NCI-H1694 treated with DMSO at 0.1 percent for 48 hours (cell line): ENCODE measurements at places on chromosomes 3 and 15.

- DNase-seq = no peak
Measured at GRCh38 chr15:83132861-83133523, 25.5 kb downstream of the TM6SF1 start.

DNA sequence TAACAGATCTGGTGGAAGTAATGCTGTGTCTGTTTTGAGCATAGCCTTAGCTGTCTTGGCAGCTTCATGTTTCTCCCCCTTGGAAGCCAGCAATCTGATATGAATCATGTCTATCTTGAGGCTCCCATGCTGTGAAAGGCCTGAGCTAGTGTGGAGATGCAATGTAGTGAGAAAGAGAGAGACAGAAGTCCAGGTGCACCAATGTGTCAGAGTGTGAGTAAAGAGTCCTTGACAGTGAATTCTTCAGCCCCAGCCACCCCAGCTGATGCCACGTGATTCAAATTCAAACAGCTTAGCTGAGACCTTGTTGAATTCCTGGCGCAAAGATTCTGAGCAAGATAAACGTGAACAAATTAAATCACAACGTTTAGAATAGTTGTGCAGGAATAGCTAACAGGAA, 704.2 kb downstream of the EDEM1 start:
- DNase-seq = no peak

DNA sequence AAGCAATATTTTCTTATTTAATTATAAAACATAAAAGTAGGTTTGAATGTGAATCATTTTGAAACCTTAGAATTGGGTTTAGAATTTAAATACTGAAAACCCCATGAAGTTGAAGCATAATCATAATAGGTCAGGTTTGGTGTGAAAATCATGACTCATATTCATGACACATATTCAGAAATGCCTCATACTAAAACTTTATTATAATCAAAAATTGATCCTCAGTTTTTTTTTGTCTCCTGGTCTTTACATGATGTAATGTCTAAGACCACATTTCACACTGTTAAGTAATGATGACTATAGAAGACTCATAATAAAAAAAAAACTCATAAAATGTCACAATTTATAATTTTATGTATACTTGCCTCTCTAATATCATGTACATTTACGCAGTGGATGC, 190.4 kb downstream of the FOXP1 start:
- DNase-seq = no peak

DNA sequence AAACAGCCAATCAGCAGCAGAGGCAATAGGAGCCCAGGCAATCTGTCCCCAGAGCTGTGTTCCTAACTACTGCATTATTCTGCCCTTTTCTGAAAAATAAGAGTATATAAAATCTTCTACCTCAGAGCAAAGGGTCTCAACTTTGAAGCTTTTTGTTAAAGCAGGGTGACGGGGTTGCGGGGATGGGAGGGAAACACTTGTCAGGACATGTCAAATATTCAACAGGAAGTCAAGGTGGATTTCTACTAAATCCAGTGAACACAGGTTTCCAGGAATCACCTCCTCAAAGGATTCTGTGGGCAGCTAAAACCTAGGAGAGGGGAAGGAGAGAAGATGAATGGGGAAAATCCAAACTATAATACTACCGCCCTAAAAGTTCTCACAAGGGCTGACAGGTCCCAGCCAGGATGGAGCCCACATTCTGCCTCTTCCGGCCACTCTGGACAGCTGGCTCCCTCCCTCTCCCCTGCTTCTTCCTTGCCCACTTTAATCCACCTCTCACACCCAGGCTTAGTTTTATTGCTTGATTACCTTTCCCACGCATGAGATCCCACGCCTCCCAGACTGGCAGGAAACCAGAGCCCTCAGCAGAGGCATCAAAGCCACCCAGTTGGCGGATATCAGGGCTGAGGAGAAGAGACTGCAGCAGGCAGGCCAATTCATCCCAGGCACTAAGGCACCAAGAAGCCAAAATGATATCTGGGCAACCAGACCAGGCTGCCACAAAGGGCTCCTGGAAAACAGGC, 77.2 kb downstream of the OSBPL10 start:
- no peak for DNase-seq

GRCh38 chr3:44995142-44995770, 19.2 kb downstream of the EXOSC7 start:
- peak; percentile 13 for DNase-seq

GRCh38 chr3:151979906-151980305, 106.5 kb downstream of the SUCNR1 start:
- DNase-seq = no peak

DNA sequence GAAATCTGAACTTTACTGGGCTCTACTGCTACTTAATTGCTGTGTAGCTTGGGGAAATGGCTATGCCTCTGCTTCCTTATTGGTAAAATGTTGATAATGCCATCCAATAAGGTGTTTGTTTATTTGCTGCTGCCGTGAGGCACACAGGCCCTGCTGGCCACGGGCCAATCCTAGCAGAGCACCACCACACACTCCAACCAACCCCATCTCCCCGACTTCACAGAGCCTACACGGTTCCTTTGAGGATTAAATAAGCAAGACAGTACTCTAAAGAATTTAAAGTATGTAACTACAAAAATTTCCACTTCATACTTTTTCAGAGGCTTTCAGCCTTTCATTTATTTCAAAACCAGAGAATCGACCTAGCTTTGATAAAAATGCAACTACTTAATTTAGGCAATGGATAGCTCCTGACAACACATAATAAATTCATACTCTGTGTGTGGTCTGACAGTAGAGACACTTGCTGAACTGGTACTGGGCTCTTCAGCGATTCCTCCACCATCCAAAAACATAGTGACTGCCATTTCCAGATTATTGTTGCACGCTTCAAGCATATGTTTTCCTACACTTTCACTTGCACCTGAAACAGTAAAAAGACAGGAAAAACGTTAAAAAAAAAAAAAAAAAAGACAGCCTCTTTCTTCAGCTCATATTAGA, 25.3 kb downstream of the UBXN7 start:
- no peak for DNase-seq

DNA sequence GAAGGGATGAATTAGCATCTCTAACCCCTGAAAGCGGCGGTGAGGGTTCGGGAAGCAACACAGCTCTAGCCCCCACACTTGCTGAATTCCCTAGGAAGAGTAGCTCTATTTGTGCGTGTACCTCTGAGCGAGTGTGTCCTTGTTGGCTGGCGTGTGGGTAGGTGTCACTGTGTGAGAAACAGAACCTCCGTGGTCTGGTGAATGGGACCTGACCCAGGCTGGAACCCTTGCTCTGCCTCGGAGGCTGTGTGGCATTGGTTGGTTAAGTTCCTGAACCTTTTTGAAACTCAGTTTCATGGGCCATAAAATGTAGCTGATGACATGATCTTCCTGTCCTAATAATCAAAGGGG, 414 bp upstream of the TMEM115 start:
- DNase-seq = no peak

GRCh38 chr15:35540885-35541284, 5.1 kb downstream of the DPH6 start:
- no peak for DNase-seq

DNA sequence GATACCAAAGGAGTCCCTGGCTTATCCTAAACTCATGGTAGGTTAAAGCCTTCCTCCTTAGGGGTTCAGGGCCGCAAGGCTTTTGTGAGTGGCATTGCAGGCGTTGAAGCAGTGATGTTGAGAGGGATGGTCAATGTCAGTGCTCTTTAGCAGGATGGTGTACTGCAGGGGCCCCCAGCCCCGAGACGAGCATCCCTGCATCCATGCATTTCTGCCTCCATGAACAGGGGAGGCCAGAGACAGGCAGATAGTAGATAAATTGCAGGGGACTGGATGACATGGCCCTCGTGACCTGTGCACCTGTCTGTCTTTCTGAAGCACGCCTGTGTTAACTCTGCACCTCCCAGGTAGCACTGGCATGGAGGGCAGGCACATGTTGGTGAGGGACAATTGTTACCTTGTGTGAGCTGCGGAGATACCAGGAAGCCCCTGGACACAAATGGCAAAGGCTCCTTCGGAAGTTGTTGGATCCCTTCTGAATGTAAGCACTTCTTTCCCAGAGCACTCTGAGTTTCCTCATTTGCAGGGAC, 133.5 kb downstream of the SNRPN start:
- no peak for DNase-seq

DNA sequence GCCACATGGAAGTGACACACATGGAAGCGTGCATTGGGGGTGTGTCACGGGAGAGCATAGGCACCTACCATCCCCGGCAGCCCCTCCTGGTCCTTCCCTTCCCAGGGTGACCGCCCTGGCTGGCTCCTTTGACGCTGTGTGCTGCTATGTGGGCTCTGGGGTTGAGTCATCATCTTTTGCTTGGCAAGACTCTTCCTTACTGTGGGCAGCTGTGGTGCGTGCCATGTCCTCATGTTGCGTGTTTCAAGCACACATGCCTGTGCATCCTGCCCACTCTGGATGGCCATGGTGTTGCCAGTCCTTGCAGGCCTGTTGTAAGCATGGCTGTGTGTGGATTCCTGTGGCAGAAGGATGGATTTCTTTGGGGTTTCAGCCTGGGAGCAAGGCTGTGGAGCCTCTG, 14.0 kb downstream of the PLXNA1 start:
- DNase-seq = no peak

GRCh38 chr3:96700322-96701315, 113.8 kb upstream of the EPHA6 start:
- DNase-seq = no peak

- DNase-seq = no peak
Measured at GRCh38 chr15:39273717-39274411, 307.0 kb upstream of the THBS1 start.

GRCh38 chr15:67670647-67671305, 128.3 kb downstream of the MAP2K5 start:
- no peak for DNase-seq

- no peak for DNase-seq
Measured at GRCh38 chr3:104746056-104746455, 620.7 kb upstream of the ALCAM start.

DNA sequence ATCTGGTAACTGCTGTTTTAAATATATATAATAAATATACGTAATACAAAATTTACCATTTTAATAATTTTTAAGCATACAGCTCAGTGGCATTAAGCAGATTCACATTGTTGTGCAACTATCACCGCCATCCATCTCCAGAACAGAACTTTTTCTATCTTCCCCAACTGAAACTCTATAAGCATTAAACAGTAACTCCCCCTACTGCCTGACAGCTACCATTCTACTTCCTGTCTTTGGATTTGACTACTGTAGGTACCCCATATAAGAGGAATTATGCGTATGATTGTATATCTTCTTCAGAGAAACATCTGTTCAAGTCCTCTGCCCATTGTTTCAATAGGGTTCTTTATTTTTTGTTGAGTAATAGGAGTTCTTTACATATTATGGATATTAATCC, 36.8 kb downstream of the EID1 start:
- no peak for DNase-seq

GRCh38 chr15:26939398-26939797, 31.6 kb upstream of the GABRG3 start:
- no peak for DNase-seq

DNA sequence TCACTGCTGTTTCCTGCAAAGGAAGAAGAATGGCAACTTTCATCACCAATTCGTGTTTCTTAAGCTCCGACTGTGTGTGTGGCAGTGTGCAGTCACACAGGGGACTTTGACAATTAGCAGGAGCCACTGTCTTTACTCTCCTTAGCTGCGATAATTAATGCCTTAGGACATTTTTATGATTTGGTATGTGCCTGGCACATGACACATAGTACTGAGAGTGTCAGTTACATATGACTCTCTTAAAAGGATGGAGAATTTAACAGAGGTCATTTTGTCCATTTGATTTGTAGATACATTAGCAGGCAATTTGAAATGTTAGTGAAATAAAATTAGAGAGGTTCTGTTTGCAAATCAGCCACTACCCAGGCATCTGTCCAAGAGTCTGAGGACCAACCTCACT, 128.9 kb upstream of the VEPH1 start:
- DNase-seq = no peak

- no peak for DNase-seq
Measured at GRCh38 chr3:153166206-153166605, 4.2 kb downstream of the RAP2B start.

- no peak for DNase-seq
Measured at GRCh38 chr3:79052054-79052681, 715.6 kb downstream of the ROBO1 start.

- DNase-seq = no peak
Measured at GRCh38 chr15:41031232-41032078, 78.2 kb downstream of the CHAC1 start.

DNA sequence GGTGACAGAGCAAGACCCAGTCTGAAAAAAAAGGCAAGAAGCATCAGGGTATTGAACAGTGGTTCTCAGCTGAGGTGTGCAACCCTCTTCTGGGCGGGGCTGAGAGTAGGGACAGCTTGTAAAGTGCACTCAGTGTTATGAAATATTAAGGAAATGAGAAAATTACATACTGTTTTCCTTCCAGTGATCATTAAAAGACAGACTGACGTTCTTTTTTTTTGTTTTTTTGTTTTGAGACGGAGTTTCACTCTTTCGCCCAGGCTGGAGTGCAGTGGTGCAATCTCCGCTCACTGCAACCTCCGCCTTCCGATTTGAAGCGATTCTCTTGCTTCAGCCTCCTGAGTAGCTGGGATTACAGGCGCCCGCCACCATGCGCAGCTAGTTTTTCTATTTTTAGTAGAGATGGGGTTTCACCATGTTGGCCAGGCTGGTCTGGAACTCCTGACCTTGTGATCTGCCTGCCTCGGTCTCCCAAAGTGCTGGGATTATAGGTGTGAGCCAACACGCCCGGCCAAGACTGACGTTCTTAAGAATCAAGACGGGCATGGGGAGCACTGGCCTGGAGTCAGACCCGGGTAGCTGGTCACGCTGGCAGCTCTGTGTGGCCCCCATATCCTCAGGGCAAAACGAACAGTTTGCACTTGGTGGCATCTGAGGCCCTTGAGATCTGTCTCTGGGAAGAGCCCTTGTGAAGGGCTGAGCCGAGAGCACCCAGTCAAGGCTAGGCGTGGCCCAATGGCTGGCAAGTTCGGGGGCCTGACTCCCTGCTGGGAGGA, 11.4 kb downstream of the MAN2A2 start:
- DNase-seq = no peak

DNA sequence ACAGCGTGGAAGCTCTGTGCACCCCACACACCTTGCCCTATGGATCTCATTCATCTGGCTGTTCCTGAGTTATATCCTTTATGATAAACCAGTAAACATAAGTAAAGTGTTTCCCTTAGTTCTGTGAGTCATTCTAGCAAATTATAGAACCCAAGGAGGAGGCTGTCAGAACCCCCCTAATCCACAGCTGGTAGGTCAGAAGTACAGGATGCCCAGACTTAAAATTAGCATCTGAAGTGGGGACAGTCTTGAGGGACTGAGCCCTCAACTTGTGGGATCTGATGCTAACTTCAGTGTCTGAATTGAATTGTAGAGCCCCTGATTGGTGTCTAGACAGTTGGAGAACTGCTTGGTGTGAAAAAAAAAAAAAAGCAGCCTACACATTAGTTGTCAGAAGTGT, 75.1 kb downstream of the B3GNT5 start:
- no peak for DNase-seq

GRCh38 chr3:10397879-10398278, 77.0 kb upstream of the SEC13 start:
- DNase-seq = no peak

DNA sequence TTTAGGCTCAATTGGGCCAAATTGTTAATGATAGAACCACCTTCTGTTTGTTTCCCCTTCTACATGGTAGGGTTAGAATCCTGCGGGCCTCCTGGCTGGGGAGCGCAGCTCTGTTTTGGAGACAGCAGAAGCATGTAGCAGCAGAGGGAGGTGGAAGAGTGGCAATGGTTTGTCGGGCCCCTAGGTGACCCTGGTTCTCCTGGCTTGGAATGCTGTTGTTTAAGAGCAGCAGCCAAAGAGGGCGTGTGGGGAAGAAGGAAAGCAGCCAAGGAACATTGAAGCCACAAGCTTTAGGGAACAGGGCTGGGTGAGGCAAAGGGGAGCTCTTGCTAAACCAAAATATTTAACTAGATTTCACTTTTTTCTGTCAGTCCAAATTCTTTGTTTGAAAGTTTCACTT, 213.7 kb upstream of the NR2E3 start:
- DNase-seq = no peak
